ENCODE measurements at places on chromosomes 12 and 14. TPM values are rescaled to one million over a fixed set of nuclear protein-coding genes. Genes with fewer than 3 reads are reported as not detected.

DBX2 gene
- total RNA-seq = not detected

SOAT2 gene
- total RNA-seq = not detected

GRCh38 chr14:29668201-29668600, 259.4 kb downstream of the PRKD1 start:
- no peak overlapping the region for H3K4me3 ChIP-seq
- no peak overlapping the region for H3K27ac ChIP-seq
- peaks cover 11% of the 10 kb centered on the region for H3K4me1 ChIP-seq
- H3K27me3 ChIP-seq = no peaks in the 10 kb centered on the region
- no peak for DNase-seq
- H3K36me3 ChIP-seq = peaks cover 3% of the 10 kb centered on the region

GRCh38 chr14:102620413-102620812, 28.0 kb downstream of the RCOR1 start:
- H3K27ac ChIP-seq = no peak overlapping the region
- H3K36me3 ChIP-seq = no peaks in the 10 kb centered on the region
- DNase-seq = no peak

DNA sequence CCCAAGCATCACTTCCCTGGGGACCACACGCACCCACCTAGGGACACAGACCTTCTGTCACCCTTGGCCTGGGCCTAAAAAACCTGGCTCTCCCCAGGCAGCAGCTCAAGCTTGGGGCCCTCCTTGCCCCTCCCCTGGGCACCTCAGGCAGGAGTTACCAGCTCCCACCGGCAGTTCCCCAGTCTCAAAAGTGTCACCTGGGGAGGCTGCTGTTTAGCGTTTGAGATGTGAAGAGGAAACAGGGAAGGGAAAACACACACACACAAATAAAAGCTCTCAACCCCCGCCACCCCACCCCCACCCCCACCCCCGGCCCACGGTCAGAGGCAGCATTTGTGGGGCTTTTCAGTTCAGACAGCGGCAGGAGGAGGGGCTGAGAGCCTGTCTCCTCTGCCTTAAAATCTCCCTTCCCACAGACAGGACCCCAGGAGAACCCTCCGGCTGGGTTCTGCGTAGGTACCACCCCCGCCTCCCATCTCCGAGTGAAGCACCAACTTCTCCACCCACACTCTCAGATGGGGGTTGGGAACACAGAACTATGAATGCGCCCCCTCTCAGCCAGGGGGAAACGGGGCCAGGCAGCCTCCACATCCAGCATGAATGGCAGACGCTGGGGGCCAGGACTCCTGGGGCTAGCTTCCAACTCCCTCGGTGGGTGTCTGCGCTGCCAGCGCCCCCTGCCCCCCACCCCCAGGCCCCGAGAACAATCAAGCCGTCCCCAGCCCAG, 3.0 kb downstream of the NCOR2 start:
- peaks cover 66% of the 10 kb centered on the region for H3K4me1 ChIP-seq
- peak overlapping the region; percentile 45 for H3K4me3 ChIP-seq
- H3K36me3 ChIP-seq = no peaks in the 10 kb centered on the region
- no peak for DNase-seq

- H3K27me3 ChIP-seq = peaks cover 19% of the 10 kb centered on the region
- no peak overlapping the region for H3K27ac ChIP-seq
- no peak for DNase-seq
- H3K4me3 ChIP-seq = no peak overlapping the region
These were observed 46.4 kb downstream of the EMP1 start for GRCh38 chr12:13242936-13243335.

- no peak for DNase-seq
- peaks cover 48% of the 10 kb centered on the region for H3K4me1 ChIP-seq
- H3K27me3 ChIP-seq = no peaks in the 10 kb centered on the region
- no peak overlapping the region for H3K4me3 ChIP-seq
- H3K36me3 ChIP-seq = peaks cover 2% of the 10 kb centered on the region
These were observed 10.4 kb upstream of the NRIP2 start for GRCh38 chr12:2845280-2845679.
